ENCODE measurements at places on chromosomes 7 and 10.

DNA sequence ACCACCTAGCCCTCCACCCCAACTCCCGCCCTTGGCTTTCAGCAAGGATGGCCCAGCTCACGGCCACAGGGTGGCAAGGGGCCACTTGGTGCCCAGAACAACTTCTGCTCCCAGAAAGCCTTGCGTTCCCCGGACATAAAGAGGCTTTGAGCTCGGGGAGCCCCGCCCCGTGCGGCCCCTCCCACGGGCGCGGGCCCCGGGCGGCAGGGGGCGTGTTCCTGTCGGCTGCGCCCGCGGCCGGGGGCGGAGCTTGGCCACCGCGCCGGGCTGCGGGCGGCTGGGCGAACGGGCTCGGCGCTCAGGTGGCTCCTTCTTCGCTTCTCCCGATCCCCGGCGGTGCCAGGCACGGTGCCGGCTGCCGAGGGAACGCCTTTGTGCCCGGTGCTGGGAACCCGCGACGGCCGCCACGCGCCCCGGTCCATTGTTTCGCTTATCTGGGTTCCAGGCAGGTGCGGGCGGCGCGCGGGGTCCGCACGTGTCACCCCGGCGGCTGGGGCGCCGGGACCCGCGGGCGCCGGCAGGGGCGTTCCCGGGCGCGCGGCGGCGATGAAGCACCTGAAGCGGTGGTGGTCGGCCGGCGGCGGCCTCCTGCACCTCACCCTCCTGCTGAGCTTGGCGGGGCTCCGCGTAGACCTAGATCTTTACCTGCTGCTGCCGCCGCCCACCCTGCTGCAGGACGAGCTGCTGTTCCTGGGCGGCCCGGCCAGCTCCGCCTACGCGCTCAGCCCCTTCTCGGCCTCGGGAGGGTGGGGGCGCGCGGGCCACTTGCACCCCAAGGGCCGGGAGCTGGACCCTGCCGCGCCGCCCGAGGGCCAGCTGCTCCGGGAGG lies at the start of gene NFE2L3:
TSS of gene NFE2L3 (plus strand) at position 246 of the 829 bp plus-strand sequence. CDS start at position 547, 301 bp downstream.
- DNase-seq: peak; percentile 87

DNA sequence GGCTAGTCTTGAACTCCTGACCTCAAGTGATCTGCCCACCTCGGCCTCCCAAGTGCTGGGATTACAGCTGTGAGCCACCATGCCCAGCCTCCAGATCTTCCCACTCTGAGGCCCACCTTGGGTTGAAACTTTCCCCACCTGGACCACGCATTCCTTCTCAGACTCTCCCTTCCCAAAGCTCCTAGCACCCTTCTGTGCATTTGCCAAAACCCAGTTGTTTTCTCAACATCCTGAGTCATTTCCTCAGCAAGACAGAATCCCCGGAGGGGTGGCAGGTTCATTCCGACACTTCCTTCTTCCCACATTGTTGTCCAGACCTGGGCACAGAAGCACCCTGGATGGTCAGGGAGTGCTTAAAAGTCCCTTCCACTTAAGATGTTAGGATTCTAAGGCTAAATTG lies 28.9 kb downstream of the BAG3 start:
- DNase-seq: no peak

DNA sequence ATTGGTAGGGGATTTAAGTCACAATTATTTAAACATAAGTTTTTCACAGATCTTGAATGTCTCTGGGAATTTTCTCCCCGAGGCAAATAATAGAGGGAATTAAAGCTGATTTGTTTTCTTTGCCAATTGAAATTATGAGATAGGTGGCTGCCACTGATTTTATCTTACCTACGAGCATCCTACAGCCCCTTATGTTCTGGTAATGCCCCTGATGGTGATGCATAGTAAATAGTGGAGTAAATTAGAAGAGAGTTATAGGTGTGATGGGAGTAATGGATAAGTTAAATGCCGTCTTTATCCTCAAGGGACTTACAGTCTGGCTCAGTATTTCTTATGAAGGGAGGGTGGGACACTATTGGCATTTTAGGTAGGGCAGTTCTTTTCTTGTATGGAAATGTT lies 58.1 kb downstream of the HDAC9 start:
- DNase-seq: no peak

DNA sequence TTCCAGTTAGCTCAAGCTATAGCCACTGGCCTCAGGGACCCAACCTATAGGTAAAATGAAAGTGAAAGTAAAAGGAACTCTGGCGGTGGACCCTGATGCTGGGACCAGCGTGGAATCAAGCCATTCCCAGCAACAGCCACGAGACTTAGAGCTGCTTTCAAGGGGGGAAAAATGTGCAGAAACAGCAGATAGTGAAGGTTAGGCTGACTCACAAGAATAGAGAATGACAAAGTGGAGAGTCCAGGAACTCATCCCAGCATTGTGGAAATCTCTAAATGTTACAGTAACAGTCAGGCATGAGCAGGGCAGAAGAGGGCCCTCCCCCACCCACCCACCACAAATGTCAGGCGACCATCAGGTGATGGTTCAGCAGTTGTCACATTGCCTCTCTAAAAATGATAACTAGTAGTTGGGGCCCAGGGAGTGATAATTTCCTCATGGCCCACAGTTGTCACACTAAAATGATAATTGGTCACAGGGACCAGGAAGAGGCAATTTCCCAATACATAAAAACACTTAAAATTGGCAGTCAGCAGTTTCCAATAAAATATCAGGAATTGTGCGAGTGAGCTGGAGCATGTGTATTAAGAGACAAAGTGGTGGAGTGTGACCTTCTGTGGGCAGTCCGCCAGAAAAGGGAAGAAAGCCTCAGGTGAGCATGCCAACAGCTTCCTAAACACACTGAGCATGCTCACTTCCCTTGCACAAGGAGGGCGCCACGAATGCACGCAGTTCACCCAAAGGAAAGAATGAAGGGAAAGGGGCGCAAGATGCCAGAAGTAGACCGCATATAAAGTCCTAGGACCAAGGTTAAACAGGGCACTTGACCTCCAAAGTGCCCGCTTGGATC lies 129.8 kb upstream of the PPP1R3A start:
- DNase-seq: no peak

DNA sequence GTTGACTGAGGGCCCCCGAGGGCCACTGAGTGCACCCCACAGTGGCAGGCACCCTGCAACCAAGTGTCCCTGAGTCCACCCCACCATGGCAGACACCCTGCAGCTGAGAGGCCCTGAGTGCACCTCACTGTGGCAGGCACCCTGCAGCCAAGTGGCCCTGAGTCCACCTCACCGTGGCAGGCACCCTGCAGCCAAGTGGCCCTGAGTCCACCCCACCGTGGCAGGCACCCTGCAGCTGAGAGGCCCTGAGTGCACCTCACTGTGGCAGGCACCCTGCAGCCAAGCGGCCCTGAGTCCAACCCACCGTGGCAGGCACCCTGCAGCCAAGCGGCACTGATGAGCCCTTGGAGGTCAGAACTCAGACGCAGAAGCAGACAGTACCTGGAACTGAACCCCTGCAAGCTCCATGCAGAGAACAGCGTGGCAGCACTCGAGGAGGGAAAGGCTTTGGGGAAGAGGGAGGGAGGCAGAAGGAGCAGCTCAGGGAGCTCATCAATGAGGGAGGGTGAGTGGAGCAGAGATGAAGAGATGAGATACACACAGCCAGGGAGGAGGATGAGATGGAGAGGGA lies 156.5 kb downstream of the WDR37 start:
- no peak for DNase-seq

DNA sequence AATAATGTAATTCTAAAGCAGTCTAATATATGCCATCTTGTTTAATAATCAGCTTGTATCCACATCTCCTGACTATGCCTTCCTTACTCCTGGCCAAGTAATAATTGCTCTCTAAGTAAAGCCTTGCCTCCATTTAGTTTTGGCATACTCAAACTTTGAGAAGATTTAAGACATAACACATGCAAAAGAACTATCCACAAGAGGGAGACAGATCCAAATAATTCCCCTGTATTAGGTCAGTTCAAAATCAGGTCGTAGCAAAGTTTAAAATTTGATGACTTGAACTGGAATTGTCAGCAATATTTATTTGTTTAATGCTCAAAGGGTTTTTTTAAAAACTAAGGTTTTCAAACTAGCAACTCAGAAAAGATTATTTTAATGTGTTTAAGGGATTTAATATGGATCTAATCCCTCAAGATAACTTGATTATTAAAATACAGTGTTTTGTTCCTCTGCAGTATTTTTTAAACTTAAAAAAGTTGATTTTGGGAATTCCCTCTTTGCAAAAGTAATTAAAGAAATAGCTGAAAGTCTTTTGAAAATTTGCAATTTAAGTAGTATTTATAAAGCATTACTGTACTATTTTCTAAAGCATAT lies 95.3 kb downstream of the HDAC9 start:
- DNase-seq: no peak

GRCh38 chr10:11301571-11302111 lies 284.0 kb downstream of the CELF2 start:
- no peak for DNase-seq

GRCh38 chr7:24438232-24438631 lies 135.0 kb upstream of the PALS2 start:
- no peak for DNase-seq

GRCh38 chr7:130489140-130489983 lies 2.5 kb upstream of the MEST start:
- no peak for DNase-seq

- no peak for DNase-seq
These were observed 1158.5 kb upstream of the C7orf33 start for GRCh38 chr7:147432079-147432478.

DNA sequence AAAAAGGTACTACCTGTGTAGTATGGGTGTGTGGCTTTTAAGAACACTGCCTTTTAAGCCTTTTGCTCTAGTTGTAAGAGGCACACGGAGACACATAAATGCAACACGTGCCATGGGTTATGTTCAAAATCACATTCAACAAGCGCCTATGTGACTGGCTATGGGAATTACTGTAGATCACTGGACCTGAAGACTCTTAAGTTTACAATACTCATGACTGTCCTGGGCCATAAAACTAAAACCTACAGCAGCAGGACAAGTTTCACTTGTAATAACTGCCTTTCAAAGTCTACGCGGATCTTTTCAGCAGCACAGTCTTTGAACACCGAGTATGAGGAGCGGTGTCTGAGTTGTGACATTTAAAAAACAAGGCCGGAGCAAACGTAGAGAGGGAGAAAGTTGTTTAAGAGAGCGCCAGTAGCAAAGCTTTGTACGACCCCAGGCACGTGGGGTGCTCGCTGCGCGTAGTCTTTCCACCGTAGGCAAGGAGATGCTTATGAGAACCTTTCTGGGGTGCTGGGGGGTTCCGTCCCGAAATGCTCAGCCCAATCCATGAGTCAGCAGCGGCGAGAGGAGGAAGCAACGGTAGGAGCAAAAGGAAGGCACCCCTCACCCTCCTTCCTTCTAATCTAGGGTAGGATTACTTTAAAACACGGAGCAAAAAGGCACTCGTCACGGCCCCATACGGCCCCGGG lies 662 bp downstream of the DNAJC2 start:
- DNase-seq: peak; percentile 55

DNA sequence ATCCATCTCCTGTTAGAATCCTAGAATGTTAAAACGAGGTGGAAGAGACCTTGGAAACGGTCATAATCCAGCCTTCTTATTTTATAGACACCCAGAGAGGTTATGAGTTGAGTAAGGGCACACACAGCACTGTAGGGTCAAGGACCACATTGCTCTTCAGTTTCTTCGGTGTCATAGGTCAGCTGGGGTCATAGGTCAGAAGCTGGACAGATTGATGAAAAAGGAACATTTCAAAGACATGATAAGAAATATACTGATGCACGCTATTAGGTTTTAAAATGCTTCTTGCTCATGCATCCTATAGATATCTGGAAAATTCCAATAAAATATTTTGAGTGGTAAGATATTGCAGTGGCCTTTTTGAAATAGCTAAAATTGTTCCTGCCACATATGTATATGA lies 60.0 kb upstream of the BMS1 start:
- DNase-seq: no peak

DNA sequence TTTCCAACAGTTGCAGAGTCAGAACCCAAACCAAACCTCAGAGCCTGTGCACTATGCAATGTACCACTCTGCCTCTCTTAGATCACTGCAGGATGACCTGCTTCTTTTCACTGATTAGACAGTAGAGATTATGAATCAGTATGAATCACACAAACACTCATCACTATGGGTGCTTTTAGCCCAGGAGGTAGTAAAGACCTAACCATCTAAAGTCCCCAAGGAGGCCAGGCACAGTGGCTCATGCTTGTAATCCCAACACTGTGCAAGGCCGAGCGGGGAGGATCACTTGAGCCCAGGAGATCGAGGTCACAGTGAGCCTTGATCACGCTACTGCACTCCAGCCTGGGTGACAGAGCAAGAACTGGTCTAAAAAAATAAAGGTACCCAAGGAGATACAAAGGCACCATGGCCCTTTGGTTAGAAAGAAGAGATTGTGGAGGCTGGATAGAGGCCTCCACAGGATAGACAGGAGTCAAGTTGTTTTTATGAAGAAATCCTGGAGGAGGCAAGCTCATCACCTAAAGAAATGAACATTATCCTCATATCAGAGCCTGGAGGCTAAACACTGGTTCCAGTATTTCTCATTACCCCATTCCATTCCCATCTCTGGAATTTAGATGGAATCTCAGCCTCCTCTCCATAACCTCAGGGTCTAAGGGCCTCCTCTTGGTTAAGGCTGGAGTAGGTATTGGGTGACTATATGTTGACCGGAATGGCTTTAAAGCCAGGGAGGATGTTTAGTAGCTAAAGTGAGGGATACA lies 12.9 kb downstream of the SEC31B start:
- DNase-seq: peak; percentile 57

DNA sequence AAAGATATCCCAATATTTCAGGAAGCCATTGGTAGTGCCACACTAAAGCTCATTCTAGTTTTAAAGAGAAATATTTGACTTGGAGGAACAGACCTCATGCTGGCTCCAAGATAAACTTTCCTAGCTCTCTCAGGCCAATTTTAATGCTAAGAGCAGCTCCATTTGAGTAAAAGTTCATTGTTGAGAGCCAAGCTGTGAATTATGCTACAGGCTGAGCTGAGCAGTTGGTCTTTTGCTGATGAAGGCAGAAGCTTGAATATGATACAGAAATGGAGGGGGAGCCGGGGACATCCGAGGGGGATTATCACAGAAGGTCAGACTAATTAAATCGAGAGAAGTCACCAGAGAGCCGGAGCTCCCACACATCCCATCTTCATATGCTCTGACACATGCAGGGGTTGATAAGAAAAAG lies 175.7 kb upstream of the AUTS2 start:
- DNase-seq: no peak
